ENCODE measurements at places on chromosomes 12 and 14. TPM values are rescaled to one million over a fixed set of nuclear protein-coding genes. Genes with fewer than 3 reads are reported as not detected.

GRCh38 chr12:129788506-129789084 lies 115.2 kb downstream of the TMEM132D start:
- no peak for DNase-seq

DNA sequence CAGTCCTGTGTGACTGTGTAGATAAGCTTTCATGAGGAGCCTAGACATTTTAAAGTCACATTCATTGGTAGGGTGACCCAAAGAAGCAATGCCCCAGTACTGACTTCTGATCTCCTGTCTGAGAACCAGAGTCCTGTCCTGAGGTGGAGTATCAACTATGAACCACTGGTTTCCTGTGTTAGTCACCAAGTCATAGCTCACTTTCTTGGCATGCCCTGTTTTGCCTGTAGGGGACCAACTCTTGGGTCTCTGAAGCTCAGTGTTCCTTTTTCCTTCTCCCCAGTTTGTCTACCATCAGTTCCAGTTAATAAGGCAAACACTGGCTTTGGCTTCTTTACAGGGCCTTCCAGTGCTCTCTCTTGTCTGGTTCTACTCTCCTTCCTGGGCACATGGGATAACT lies 97.4 kb downstream of the C12orf75 start:
- no peak for DNase-seq

DNA sequence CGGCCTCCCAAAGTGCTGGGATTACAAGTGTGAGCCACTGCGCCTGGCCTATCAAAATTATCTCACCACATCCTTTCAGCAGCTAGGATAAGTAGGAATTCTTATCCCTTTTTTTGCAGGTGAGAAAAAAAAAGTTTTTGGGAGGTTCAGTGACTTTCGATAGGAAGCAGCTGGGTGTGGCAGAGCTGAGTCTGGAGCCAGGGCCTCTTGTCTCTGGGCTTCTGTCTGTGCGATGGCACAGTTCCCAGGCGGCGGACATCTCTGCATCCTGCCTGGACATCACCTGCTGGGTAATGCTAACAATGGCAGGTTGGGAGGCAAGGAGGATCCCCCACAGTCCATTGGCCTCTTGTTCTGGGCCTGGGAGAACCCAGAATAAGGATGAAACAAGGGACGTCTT lies 12.5 kb downstream of the NRXN3 start:
- DNase-seq, result no peak

- DNase-seq, result no peak
Observed at GRCh38 chr14:42192738-42193653, 586.3 kb downstream of the LRFN5 start.

GRCh38 chr12:16076557-16076956 lies 165.4 kb downstream of the DERA start:
- no peak for DNase-seq

- DNase-seq, result no peak
Observed at GRCh38 chr14:60819575-60819974, 85.0 kb downstream of the MNAT1 start.

DNA sequence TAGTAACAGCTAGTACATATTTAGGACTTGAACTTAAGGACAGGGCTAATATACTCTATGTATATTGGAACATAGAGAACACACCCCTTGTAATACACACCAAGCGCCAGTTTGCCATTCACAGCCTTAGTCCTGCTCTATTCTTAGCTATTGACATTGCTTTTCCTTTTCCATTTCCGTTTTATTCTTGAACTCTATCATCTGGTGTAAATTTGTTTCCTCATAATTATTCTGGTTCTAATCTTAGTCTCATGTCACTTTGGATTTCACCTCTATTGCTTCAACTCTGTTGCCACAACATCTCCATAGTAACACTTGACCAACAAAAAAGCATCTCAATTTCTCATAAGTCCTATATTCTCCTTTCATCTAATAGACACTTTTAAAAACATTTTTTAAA lies 225.7 kb downstream of the PHLDA1 start:
- DNase-seq, result no peak

DNA sequence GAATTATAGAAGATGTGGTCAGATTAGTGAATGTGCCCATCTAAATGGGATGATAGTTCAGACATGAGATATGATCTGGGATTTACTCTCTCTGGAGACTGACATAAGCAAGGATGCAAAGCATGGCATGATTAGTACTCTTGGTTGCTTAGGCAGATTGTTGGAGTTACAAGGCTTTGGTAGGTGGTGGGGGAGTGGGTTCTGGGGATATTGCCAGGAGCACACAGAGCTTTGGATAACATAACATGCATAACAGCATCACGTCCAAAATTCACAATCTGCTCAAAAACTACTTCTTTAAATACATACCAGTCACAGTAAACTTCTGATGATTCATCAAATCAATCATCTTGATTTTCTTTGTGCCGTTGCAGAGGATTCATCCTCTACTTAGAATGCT lies 287.4 kb downstream of the ACSS3 start:
- no peak for DNase-seq

- DNase-seq, result no peak
Observed at GRCh38 chr12:129606239-129606638, 297.6 kb downstream of the TMEM132D start.

- DNase-seq, result no peak
Observed at GRCh38 chr12:20210621-20211215, 157.6 kb upstream of the PDE3A start.

DNA sequence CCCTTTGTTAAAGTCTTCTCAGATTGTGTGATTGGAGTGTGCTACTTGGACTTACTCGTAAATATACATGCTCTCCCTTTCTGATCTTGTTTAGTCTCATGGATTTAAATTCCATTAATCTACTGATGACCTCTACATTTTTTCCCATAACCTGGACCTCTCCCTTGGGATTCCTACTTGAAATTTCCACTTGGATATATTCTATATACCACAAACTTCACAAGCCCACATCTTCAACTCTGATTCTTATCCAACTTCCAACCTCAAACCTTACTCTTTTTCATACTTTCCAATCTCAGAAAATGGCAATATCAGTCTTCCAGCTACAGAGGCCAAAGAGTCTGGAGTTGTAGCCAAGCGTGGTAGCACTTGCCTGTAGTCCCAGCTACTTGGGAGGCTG lies 49.1 kb upstream of the OTOGL start:
- no peak for DNase-seq

Gene RECQL
- total RNA-seq, result 50.4 TPM

Gene CDKL1
- 17.4 TPM for total RNA-seq

Gene DPF3
- 0.93 TPM for total RNA-seq

Gene OR11H7
- not detected for total RNA-seq

All from posterior vena cava (tissue), 2 donors.